Left ventricle myocardium inferior (tissue), 1 donor: ENCODE measurements at places on chromosomes 6 and 20. TPM values are rescaled to one million over a fixed set of nuclear protein-coding genes. Genes with fewer than 3 reads are reported as not detected.

DNA sequence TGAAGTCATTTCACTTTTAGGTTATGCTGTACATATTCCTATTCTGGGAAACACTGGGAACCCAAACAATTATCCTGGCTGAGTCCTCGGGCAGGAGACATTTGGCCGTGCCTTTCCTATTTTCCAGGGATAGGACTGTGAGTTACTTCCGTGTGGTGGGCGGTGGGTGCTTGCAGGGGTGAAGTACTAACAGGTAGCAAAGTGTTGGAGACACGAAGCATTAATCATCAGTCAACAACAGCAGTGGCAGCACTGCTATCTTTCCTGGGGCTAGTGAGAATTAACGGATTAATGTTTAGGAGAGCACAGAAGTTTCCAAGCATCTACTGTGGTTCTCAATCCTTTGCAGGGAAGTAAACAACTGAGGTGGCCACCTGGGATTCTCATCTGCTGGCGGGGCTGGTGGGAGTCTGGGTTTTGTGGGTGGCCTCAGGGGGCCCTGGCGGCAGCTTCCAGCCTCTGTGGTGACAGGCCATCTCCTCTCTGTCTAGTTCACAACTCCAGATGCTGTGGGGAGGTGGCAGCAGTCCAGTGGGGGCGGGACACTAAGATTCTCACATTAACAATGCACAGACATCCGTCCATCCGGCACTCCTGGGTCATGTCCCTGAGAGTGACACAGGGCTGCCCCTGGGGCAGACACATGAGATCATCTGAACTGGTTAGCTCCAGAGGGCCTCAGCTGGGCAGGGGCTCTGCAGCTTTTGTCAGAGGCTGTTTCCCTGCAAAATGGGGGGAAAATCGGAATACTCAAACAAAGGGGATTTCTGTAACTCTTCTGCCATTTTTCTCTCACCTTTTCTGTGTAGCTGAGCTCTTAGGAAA is 90.9 kb downstream of the GJA10 start:
- DNase-seq = peak; percentile 89

DNA sequence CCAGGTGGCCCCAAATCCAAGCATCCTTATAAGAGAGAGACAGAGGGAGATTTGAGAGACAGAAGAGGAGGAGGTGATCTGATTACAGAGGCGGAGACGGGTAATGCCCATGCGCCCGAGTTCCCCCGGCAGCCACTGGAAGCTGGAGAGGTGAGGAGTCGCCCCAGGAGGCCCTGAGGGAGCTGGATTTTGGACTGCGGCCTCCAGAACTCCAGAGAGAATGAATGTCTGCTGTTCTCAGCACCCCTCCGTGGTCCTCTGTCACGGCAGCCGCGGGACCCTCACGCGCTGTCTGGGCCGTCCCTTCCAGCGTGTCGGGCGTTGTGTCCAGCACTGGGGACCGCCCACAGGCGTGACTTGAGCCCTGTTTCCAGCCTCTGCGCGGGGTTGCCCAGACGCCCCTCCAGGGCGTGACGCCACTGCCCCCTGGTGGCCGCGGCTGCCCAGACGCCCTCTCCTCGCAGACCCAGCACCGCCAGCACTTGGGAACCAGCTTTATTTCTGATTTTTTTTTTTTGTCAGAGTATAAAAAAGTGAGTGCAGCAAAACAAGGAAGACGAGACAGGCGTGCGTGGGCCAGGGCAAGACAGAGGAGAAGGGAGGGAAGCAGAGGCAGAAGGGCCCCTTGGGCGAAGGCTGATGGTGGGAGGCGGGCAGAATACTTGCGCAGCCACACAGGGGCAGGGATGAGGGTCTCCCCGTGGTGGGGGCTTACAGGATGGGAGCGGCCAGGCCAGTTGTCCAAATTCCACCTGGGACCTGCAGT is 4.1 kb upstream of the ZNF512B start:
- DNase-seq = peak; percentile 89

DNA sequence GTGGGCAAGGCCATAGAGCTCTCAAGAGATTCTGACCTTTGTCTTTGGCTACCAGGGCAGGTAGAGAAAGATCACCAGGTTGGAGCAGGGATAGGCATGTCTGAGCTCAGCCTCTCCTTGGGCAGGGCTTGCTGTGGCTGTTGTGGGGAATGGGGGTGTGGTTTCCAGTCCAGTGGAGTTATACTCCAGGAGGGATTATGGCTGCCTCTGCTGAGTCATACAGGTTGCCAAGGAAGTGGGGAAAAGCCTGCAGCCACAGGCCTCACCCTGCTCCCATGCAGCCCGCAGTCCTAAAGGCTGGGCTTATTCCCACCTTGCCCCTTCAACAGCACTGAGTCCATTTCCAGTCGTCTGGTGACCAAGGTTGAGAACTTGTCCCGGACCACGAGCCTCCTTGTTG is 21.9 kb downstream of the MEP1A start:
- DNase-seq = no peak

DNA sequence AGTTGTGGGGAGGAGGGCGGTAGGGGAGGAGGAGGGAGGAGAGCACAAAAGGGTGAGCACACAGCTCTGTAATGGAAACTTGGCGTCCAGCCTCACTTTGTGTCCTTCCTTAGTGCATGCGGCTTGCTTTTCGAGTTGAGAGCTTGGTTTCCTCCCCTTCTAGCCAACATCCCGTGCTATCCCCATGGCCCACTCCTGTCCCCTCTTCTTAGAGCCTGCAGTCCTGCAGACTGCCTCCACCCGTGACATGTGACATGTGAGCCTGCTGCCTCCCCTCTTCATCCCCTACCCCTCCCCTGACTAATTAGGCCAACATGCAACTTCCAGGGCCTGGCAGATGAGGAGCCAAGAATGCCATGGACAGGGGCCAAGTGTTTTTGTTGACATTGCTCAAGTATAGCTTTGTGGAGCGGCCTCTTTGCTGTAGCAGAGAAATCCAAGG is 63.2 kb downstream of the SLC24A3 start:
- DNase-seq = peak; percentile 59

- DNase-seq = no peak
These were observed 693.0 kb upstream of the MAP3K7 start for GRCh38 chr6:91279740-91280493.

DNA sequence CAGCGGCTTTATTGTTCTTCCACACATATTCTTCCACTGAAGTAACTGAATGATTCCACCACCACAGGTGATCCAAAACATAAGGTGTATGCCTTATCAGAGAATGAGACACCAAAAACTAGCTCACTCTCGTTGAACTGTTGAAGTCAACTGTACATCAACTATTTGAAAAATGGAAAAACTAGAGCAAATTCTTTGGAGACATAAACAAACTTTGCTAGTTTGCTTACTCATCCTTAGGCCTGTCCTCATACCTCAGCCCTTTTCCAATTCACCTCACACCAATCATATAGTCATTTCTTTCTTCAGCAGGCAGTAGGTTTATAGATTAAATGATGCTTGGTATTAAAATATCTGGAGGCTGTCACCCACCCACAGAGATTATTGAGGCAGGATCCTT is 77.1 kb upstream of the RNF217 start:
- DNase-seq = no peak

- no peak for DNase-seq
These were observed 14.4 kb downstream of the KPNA5 start for GRCh38 chr6:116695401-116695800.

DNA sequence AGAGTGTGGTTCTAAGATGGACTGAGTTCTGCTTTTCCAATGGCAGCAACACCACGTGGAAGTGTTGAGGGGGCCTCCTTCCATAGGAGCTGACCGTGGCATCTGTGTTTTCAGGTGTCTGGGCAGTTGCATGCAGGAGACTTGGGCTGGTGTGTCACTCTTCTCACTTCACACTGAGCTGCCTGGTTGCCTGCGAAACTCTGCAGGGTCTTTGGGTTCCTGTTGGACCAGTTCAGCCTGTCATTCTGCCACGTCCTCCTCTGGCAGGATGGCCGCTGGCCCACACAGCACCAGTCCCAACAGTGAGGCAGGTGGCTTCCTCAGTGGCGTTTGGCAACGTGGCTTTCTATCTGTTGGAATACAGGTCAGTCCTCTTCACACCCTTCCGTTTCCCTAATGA is 16.1 kb upstream of the UNC93A start:
- DNase-seq = no peak

GRCh38 chr20:56403465-56403864 is 8.6 kb upstream of the CASS4 start:
- DNase-seq = no peak

OOEP gene
- not detected for total RNA-seq

DNA sequence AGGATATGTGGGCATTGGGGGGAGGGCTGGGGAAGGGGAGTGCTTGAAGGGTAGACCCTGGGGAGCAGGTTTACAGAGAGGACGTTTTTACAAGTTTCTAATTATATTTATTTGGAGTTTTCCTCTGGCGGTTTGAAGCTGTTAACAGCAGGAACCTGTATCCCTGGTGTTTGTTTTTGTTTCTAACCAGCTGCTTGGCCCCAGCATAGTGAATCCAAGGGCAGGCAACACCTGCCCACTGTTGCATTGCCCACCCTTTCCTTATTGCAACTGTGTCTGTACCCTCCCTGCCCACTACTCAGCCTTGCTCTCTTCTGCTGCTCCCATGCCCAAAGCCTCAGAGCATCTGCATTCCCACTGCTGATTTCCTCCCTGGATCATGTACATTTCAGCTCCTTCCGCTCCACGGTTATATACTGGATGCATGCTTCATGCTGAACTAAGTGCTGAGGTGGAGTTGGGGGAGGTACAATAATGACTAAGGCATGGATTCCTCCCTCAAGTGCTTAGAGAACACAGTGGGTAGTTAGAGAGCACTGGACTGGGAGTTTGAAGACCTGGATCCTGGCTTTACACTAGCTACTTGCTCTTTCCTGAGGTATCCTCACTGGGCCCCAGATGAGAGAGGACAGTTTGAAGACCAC is 6.0 kb downstream of the SCUBE3 start:
- DNase-seq = no peak

SLC22A7 gene
- total RNA-seq = not detected

MEI4 gene
- 0.52 TPM for total RNA-seq

ADGB gene
- not detected for total RNA-seq

DNA sequence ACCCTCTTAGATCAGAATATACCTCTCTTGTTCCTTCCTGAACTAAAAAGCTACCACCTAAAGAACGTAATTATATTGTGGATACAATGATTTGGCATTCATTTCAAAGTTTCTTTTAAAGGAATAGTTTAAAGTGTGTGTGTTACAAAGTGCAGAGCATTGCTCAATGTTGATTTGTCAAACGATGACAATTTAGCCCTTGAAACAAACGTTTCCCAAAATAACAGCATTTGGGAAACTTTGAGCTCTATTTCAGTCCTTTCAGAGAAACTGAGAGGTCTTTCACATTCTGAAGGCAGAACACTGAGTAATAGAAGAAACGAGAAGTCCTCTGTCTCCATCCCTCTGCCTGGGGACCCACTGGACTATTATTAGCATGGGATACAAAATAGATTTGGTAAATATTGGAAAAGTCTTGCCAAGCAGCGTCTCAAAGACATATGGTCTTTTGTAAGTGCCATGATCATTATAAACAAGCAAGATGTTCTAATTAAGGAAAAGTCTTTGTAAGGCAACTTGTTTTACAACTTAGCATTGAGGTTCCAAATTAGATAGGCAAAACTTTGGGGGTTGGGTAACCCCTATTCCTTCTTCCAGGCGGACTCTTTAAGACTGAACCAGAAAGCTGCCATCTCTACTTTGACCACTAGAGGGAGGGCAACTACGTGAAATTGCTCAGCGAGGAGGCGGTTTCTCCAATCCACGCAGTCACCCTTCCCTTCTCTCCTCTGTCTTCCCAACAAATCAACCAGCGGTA is 208.8 kb downstream of the RNF144B start:
- no peak for DNase-seq

DNA sequence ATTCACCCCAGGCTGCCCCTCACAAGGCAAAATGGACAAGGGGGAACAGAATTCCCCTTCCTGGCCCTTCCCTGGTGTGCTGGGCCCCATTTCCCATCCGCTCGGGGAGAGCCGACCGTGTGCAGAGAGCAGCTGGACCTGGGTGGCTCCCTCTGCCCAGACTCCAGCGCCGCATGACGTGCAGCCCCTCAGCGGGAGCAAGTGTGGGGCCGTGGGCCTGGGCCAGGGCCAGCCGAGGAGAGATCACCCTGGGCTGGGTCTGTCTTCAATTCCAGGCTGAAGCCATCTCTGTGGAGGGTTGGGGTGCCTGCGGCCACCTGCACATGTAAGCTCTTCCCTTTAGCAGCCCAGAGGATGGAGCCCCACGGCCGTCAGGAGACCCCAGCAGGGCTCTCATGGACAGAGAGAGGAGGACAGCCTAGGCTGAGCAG is 241.8 kb downstream of the TTLL2 start:
- DNase-seq = no peak

DNA sequence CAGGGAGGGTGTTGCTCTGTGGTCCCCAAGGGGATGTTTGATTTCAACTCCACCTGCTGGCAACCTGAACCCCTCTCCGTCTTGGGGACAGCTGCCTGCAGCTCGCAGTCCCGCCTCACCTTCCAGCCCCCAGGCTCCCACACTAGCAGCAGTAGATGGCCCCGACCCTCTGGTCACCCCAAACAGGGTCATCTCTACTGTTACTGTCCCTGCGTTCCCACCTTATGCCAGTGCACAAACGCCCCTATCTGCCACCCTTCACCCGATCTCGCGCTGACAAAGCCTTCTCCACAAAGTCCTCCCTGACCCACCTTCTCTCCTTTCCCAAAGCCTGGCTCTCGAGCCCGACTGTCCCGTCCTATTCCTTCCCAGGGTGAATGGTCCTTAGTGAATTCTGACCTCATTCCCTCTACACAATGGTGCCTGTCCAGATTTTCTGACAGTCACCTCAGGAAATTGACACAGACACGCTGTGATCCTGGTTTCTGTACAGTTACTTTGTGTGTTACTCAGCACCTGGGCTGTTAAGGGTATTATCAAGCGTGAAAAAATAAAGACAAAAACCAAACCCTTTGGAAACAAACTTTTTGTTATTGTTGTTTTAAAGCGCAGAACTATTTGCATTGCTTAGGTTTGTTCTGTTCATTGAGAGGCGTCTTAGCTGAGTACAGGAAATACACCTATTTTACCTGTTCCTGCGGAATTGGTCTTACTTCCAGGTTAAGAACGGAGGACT is 728 bp downstream of the FUT9 start:
- DNase-seq = no peak

DNA sequence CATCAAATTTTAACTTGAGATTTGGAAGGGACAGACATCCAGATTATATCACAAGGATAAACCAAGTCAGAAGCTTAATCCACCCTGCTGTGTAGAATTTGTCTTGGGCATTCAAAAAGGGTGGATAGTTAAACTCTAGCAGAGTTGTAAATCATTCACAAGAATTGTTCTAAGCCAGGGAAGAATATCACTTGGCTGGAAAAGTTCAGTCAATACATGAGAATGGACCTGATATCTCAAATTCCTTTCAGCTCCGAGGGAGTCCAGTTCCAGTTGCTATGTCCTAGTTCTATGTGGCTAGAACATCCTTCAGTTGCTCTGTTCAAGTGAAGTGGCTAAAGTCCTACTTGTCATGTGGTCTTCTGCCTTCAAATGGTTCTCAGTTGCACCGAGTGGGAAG is 351.8 kb upstream of the JARID2 start:
- DNase-seq = no peak

DNA sequence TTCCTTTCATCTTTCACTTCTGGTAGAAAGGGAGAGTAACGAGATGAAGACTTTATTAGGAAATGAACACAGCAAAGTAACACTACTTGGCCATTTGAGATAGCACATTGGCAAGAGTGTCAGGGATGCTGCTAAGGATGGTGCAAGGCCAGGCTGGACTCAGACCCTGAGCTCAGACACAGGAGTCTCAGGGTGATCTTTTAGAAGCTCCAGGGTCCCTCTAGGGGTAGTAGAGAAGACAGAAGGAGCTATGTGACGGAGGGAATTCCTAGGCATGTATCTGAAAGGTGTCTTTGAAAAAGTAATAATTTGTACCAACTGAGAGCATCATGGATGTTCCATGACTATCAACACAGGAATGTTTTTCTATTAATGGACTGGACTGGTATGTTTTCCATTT is 436.5 kb downstream of the DHX35 start:
- no peak for DNase-seq

PTGIS gene
- 26.3 TPM for total RNA-seq

MOG gene
- 14.7 TPM for total RNA-seq
